ENCODE measurements at places on chromosomes 6 and 20. TPM values are rescaled to one million over a fixed set of nuclear protein-coding genes. Genes with fewer than 3 reads are reported as not detected.

DNA sequence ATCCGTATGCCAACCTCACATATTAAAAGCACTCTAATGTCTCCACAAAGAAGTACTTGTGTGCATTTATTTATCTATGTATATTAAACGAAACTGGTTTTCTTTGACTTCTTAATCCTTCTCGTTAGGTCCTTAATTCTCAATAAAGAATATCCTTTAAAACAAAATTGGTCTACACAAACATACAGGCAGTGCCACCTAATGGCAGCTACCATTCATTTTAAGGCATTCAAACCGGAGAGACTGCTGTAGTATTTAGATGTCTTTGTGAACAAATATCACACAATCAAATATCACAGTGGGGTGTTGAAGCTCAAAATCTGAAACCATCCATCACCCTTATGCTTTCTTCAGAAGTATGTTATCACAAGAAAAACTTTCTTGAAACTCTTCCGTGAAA, 96.6 kb upstream of the IRAK1BP1 start:
- no peaks in the 10 kb centered on the region for H3K4me1 ChIP-seq
- H3K27ac ChIP-seq, result no peak overlapping the region
- H3K27me3 ChIP-seq, result no peaks in the 10 kb centered on the region
- DNase-seq, result no peak

DNA sequence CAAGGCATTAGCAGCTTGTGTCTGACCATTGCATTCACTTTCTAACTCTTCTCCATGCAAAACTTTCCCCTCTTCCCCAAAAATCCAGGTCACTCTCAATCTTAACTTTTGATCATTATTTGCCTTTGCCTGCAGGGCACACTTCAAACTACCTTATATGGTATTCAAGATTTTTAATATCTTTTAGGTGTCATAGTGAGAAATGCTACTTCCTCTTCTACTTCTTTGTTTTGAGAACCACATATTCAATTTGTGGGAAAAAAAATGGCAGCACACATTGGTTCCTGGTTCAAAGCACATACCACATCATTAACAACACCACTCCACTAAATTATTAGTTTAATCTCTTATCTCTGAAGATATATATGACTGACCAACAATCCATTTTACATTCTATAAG, 1267.0 kb upstream of the CITED2 start:
- H3K27me3 ChIP-seq, result no peaks in the 10 kb centered on the region
- no peak overlapping the region for H3K27ac ChIP-seq
- no peaks in the 10 kb centered on the region for H3K4me1 ChIP-seq
- no peaks in the 10 kb centered on the region for H3K36me3 ChIP-seq
- no peak overlapping the region for H3K4me3 ChIP-seq
- no peak for DNase-seq

DNA sequence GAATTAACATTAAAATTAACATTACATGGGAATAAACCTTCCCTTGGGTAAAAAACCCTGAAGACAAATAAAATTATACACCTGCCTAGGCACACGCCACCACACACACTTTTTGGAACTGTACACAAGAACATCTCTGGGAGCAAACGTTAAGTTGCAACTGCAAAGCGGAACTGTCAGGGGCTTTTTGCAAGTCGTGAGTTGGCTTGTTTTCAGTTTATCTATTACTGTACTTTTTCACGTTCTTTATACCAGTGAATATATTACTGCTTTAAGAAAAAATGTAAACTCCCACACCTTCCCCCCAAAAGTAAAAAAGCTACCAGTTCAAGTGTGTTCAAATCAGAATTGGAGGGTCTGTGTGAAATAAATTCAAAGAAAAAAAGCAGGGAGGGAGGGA, 65.5 kb upstream of the NFATC2 start:
- peak overlapping the region; percentile 96 for H3K27ac ChIP-seq
- peak; percentile 40 for DNase-seq
- H3K36me3 ChIP-seq, result no peaks in the 10 kb centered on the region
- peaks cover 36% of the 10 kb centered on the region for H3K4me1 ChIP-seq
- H3K27me3 ChIP-seq, result peaks cover 18% of the 10 kb centered on the region

OR2B2 gene
- total RNA-seq, result not detected

- H3K4me1 ChIP-seq, result no peaks in the 10 kb centered on the region
- DNase-seq, result no peak
- H3K36me3 ChIP-seq, result no peaks in the 10 kb centered on the region
- H3K4me3 ChIP-seq, result no peak overlapping the region
- H3K27me3 ChIP-seq, result no peaks in the 10 kb centered on the region
Observed at GRCh38 chr6:139395891-139396301, 21.4 kb upstream of the CITED2 start.

GRCh38 chr6:137236581-137237355, 17.6 kb upstream of the IFNGR1 start:
- no peak overlapping the region for H3K4me3 ChIP-seq
- no peak overlapping the region for H3K27ac ChIP-seq
- H3K27me3 ChIP-seq, result peaks cover 6% of the 10 kb centered on the region
- peaks cover 36% of the 10 kb centered on the region for H3K4me1 ChIP-seq
- no peak for DNase-seq

- peaks cover 42% of the 10 kb centered on the region for H3K4me1 ChIP-seq
- H3K27me3 ChIP-seq, result peaks cover 12% of the 10 kb centered on the region
- no peak for DNase-seq
- H3K36me3 ChIP-seq, result peaks cover 2% of the 10 kb centered on the region
- no peak overlapping the region for H3K27ac ChIP-seq
Observed at GRCh38 chr20:45320948-45321595, 13.0 kb upstream of the MATN4 start.

- no peak overlapping the region for H3K4me3 ChIP-seq
- H3K4me1 ChIP-seq, result peaks cover 29% of the 10 kb centered on the region
- H3K27ac ChIP-seq, result peak overlapping the region; percentile 47
- H3K36me3 ChIP-seq, result no peaks in the 10 kb centered on the region
- H3K27me3 ChIP-seq, result peaks cover 18% of the 10 kb centered on the region
Observed at GRCh38 chr6:150857062-150857944, 8.2 kb upstream of the MTHFD1L start.

DNA sequence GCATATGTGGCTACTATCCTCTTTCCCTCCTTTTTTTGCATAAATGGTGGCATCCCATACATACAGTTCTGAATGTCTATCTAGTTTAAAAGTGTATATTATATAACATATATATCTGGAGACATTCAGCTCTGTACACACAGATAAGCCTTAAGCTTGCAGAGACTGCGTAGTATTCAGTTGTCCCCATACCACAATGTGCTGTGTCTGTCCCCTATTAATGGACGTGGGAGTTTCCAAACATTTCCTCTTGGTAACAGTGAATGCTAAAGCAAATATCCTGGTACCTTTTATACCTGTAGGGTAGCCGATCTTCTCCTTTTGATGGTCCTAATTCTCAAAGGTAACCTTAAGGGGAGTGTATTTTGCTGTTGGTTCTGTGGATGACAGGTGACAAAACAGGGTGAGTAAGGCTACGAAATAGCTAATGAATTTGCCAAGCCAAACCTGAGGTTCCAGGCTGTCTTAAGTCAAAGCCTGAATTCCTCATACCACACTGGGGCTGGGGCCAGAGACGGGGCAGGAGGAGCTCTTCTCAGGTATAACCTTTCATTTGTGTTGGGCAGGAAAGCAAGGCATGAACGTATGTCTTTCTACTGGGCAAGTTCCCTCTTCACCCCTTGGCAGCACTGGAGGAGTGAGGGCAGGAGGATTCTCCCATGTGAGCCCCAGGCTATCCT, 7.8 kb upstream of the C2 start:
- DNase-seq, result no peak
- H3K27me3 ChIP-seq, result peaks cover 9% of the 10 kb centered on the region
- no peak overlapping the region for H3K4me3 ChIP-seq
- H3K4me1 ChIP-seq, result no peaks in the 10 kb centered on the region
- no peaks in the 10 kb centered on the region for H3K36me3 ChIP-seq

Data from activated T-cell treated with anti-CD3 and anti-CD28 coated beads, Interleukin-2, amount 50 U/mL, for 72 hours (primary cell).